ENCODE measurements at places on chromosomes 16 and 17.

GRCh38 chr17:218432-219110, 37.1 kb upstream of the DOC2B start:
- DNase-seq: no peak

DNA sequence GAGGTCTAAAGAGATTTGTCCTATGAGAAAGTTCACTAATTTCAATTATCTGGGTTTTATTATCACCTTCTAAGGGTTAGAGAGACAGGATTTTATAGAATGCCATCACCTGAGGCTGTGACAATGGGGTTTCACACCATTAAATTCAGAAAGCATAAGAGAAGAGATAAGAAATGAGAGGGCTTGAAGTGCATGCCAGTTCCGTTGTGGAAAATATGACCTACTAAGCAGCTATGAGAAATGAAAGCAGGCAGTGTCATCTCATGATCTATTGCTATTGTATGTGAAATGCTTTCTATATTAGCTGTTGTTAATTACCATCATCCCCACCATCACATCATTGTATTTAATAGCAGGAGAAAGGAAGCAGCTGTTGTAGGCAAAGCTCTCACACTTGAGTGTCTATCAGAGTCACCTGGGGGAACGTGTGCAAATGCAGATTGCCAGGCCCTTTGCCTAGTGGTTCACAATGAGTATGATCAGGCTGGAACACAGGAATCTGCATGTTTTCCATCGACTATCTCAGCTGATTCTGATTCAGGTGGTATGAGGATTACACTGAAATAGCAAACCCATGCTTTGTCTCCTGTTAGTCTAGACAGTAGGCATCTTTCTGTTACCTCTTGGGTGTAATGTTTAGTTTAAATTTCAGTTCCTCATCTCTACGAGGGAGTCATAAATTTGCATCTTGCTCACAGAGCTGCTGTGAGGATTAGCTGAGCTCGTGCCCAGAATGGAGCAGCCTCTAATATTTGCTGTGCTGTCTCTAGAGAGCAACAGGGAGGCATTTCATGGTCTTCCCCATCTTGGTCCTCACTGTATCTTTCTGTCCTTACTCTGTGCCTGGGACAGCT, 256.4 kb downstream of the CDH13 start:
- no peak for DNase-seq

- DNase-seq: no peak
Observed at GRCh38 chr17:41975099-41976083, 8.8 kb downstream of the CNP start.

DNA sequence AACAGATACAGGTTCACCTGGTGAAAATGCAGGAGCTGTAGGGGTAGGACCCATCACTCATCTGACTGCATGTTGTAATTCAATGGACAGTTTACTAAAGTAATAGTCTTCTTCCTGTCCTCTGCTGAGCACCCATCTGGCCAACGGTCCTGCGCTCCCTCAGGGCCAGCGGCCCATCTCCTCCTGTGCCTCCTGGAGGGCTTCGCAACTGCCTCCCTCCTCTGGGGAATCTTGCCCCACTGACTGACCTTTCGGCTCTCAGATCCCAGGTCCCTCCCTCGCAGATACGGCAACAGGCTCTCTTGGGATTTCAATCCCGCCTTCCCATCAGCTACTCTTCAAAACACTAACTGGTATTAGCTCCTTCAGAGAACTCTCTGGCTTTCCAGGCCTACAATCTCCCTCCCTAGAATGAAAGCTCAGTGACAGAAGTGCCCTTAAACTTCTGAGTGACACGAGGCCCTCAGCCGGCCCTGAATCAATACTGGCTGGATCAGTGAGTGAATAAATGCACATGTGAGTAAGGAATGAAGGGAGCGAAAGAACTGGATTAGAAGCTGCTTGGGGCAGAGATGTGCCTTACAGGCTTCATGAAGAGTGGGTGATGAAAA, 1.3 kb downstream of the PEMT start:
- DNase-seq: no peak

GRCh38 chr16:88298833-88299745, 83.7 kb upstream of the ZNF469 start:
- DNase-seq: no peak

GRCh38 chr17:55154101-55154500, 110.7 kb upstream of the HLF start:
- DNase-seq: no peak

DNA sequence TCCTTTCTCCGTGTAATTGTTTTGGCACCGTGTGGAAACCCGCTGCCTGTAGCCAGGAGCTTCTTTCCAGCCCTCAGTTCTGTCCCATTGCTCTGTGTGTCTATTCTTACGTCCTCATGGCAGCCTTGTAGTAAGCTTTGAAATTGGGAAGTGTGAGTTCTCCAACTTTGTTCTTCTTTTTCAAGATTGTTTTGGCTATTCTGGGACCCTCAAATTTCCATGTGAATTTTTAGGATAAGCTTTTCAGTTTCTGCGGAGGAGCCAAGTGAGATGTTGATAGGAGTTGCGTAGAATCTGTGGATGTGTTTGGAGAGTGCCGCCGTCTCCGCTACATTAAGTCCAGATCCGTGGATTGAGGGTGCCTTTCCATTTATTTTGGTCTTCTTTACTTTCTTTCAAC, 15.2 kb downstream of the CHMP6 start:
- DNase-seq: no peak
